ENCODE measurements at places on chromosomes 16 and 17. TPM values are rescaled to one million over a fixed set of nuclear protein-coding genes. Genes with fewer than 3 reads are reported as not detected.

- H3K4me1 ChIP-seq = no peaks in the 10 kb centered on the region
- H3K27me3 ChIP-seq = no peaks in the 10 kb centered on the region
- no peak for DNase-seq
- H3K4me3 ChIP-seq = no peak overlapping the region
- H3K27ac ChIP-seq = no peak overlapping the region
- peaks cover 56% of the 10 kb centered on the region for H3K36me3 ChIP-seq
Observed at GRCh38 chr17:39517224-39517623, 55.9 kb downstream of the CDK12 start.

DNA sequence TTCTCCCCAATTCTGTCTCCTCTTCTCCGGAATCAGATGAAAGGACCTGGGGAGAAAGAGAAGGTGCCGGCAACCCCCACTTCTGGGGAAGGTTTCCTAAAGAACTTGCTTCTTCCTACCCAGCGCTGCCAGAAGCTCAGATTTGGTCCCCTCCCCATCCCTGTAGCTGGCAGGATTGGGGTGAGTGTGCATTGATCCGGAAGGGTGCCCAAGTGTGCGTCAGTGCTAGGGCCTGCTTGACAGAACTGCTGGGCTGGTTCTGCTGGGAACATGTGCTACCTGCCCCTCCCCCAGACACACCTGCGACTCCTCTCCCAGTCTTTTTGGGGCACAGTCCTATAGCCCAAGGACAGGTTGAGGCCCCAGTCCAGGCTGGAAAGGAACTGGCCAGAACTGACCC lies 3.3 kb downstream of the ARL4D start:
- peak overlapping the region; percentile 96 for H3K27ac ChIP-seq
- peaks cover 47% of the 10 kb centered on the region for H3K4me1 ChIP-seq
- no peak overlapping the region for H3K4me3 ChIP-seq
- H3K27me3 ChIP-seq = no peaks in the 10 kb centered on the region

DNA sequence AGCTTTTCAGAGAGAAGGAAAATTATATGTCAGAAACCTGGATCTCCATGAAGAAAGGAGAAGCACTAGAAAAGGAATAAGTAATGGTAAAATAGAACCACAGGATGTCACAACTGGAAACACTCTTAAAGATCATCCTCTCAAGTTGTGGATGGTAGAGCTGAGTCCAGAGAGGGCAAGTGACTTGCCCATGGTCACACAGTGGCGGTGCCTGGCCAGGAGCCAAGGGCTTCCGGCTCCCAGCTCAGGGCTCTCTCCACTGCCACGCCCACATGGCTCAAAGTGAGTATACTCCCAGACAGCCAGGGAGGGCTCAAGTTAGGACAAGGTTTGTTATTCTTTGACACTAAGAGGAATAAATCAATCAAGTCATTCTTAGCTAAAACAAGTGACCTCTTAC lies 159.8 kb downstream of the COPRS start:
- H3K36me3 ChIP-seq = no peaks in the 10 kb centered on the region
- H3K27ac ChIP-seq = no peak overlapping the region
- H3K27me3 ChIP-seq = no peaks in the 10 kb centered on the region
- peaks cover 45% of the 10 kb centered on the region for H3K4me1 ChIP-seq
- no peak overlapping the region for H3K4me3 ChIP-seq

DNA sequence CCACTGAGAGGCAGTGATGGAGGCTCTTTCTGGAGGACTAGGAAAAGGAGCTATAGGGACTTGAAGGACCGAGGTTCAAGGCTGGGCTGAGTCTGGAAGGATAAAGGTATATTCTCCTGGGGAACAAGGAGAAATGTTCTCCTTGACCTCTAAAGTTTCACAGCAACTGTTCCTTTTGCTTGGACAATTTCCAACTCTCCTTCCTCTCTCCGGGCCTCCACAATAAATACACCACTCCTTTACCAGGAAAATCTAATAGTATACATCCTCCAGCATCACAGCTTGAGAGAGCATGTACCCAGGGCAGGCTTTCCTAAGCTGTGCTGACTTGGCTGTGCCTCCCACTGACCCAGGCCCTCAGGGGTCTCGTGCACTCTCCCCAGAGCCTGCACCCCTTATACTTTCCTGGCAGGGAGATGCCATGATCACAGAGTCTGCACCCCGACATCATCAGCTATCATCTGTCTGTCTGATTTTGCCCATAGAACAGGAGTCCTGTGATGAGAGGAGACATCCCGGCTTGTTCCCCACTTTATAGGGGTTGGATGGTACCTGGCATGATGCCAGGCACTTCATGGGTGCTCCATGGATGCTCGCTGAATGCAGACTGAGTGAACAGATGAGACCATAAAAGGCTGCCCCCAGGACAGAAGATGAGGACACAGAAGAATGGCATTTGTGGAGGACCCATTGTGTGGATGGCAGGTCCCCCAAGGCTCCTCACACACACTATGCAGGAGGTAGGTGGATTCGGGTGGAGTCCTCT lies 582.6 kb upstream of the CDH5 start:
- DNase-seq = peak; percentile 79
- H3K4me3 ChIP-seq = no peak overlapping the region
- H3K36me3 ChIP-seq = no peaks in the 10 kb centered on the region
- peaks cover 10% of the 10 kb centered on the region for H3K27me3 ChIP-seq
- peaks cover 26% of the 10 kb centered on the region for H3K4me1 ChIP-seq

- peaks cover 43% of the 10 kb centered on the region for H3K36me3 ChIP-seq
- H3K4me3 ChIP-seq = no peak overlapping the region
- H3K4me1 ChIP-seq = peaks cover 2% of the 10 kb centered on the region
- no peaks in the 10 kb centered on the region for H3K27me3 ChIP-seq
Observed at GRCh38 chr17:18891541-18891940, 33.6 kb downstream of the PRPSAP2 start.

DNA sequence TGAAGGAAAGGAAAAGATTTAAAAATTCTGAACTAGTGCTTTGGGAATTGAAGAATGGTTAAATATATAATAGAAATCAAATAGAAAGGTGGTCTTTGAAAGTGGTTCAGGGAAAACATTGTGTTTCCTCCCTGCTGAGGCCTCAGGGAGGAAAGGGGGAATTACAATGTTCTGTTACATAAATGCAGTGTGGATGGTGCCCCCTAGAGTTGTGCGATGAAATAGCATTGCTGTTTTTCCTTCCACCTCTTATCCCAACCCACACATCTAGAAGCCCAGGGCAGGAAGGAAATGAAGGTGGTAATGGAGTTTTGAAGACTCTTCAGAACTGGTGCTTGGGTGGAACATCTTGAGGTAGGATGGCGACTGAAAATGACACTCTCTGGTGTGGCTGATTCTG lies 6.4 kb upstream of the TOX3 start:
- no peaks in the 10 kb centered on the region for H3K4me1 ChIP-seq
- no peaks in the 10 kb centered on the region for H3K36me3 ChIP-seq
- no peak for DNase-seq
- peaks cover 49% of the 10 kb centered on the region for H3K27me3 ChIP-seq

- no peak for DNase-seq
- no peak overlapping the region for H3K27ac ChIP-seq
- no peaks in the 10 kb centered on the region for H3K4me1 ChIP-seq
- peaks cover 2% of the 10 kb centered on the region for H3K36me3 ChIP-seq
- H3K27me3 ChIP-seq = no peaks in the 10 kb centered on the region
- no peak overlapping the region for H3K4me3 ChIP-seq
Observed at GRCh38 chr16:57029161-57030160, 40.1 kb downstream of the NLRC5 start.

GRCh38 chr16:54180421-54181359 lies 105.9 kb downstream of the IRX3 start:
- no peaks in the 10 kb centered on the region for H3K36me3 ChIP-seq
- H3K27ac ChIP-seq = no peak overlapping the region
- H3K4me1 ChIP-seq = peaks cover 2% of the 10 kb centered on the region
- peaks cover 45% of the 10 kb centered on the region for H3K27me3 ChIP-seq
- no peak overlapping the region for H3K4me3 ChIP-seq
- DNase-seq = no peak

DNA sequence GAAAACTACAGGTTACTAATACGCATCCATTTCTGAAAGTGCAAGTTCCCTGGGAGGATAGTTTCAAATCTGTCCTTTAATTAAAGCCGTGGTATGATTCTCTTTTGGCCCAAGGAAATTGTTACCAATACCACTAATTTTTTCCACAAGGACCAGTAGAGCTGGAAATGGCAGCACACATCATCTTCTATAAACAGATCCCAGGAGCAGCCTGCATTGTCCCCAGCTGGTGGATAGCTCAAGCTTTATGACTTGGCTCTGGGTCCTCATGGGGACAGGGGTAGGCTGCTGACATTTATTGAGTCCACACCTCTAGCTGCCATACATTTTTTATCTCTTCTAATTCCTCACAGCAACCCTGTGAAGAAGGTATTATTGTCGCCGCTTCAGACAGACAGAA lies 35.8 kb upstream of the BHLHA9 start:
- no peak overlapping the region for H3K27ac ChIP-seq
- peaks cover 19% of the 10 kb centered on the region for H3K4me1 ChIP-seq
- no peak overlapping the region for H3K4me3 ChIP-seq
- H3K27me3 ChIP-seq = peaks cover 23% of the 10 kb centered on the region
- peaks cover 3% of the 10 kb centered on the region for H3K36me3 ChIP-seq

The ASPA gene
- not detected for total RNA-seq

The GRIN2A gene
- total RNA-seq = not detected

All from osteocyte (in vitro differentiated cells).